Aorta (tissue), 5 donors: ENCODE measurements at places on chromosomes 7 and 10. TPM values are rescaled to one million over a fixed set of nuclear protein-coding genes. Genes with fewer than 3 reads are reported as not detected.

GRCh38 chr7:119256446-119257131 lies 1016.4 kb upstream of the KCND2 start:
- H3K36me3 ChIP-seq = no peaks in the 10 kb centered on the region
- H3K4me1 ChIP-seq = no peaks in the 10 kb centered on the region
- no peak overlapping the region for H3K27ac ChIP-seq
- no peaks in the 10 kb centered on the region for H3K27me3 ChIP-seq
- DNase-seq = no peak

- H3K27ac ChIP-seq = no peak overlapping the region
- peaks cover 5% of the 10 kb centered on the region for H3K4me1 ChIP-seq
- H3K36me3 ChIP-seq = no peaks in the 10 kb centered on the region
- no peaks in the 10 kb centered on the region for H3K27me3 ChIP-seq
- no peak for DNase-seq
Measured at GRCh38 chr7:112937651-112938415, 147.6 kb upstream of the TMEM168 start.

- peak; percentile 6 for DNase-seq
- no peak overlapping the region for H3K4me3 ChIP-seq
- no peaks in the 10 kb centered on the region for H3K27me3 ChIP-seq
- no peak overlapping the region for H3K27ac ChIP-seq
Measured at GRCh38 chr7:73823257-73823656, 7.5 kb upstream of the CLDN4 start.

GRCh38 chr10:104681485-104681884 lies 40.4 kb downstream of the SORCS3 start:
- H3K4me3 ChIP-seq = no peak overlapping the region
- H3K4me1 ChIP-seq = no peaks in the 10 kb centered on the region
- H3K27me3 ChIP-seq = peaks cover 2% of the 10 kb centered on the region
- no peaks in the 10 kb centered on the region for H3K36me3 ChIP-seq
- H3K27ac ChIP-seq = no peak overlapping the region
- no peak for DNase-seq

DNA sequence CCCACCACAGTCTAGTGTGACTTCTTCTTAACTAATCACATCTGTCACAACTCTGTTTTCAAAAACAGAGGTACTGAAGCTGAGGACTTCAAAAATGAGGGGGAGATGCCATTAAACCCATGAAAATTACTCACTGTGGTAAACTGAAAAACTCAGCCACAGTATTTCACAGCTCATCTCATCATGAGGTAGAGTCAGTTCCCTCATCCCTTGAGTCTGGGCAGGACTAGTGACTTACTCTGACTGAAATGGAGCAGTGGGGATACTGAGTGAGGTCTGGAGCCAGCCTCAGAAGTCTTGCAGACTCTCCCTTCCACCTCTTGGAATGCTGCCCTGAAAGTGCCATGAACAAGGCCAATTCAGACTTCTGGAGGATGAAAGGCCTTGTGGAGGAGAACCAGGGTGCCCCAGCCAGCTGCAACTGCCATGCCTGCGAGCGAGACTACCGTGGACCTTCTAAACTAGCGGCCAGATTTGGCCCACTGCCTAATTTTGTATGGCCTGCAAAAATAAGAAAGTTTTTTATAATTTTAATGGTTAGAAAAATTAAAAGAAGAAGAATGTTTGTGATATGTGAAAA lies 24.7 kb upstream of the ANKRD1 start:
- no peaks in the 10 kb centered on the region for H3K27me3 ChIP-seq
- H3K27ac ChIP-seq = no peak overlapping the region
- no peaks in the 10 kb centered on the region for H3K4me1 ChIP-seq

GRCh38 chr10:102016416-102016815 lies 39.6 kb downstream of the ARMH3 start:
- no peak for DNase-seq
- H3K4me3 ChIP-seq = no peak overlapping the region
- H3K36me3 ChIP-seq = peaks cover 5% of the 10 kb centered on the region
- no peak overlapping the region for H3K27ac ChIP-seq
- H3K27me3 ChIP-seq = no peaks in the 10 kb centered on the region

GRCh38 chr10:88288320-88289059 lies 294.6 kb downstream of the RNLS start:
- H3K4me1 ChIP-seq = no peaks in the 10 kb centered on the region
- H3K4me3 ChIP-seq = no peak overlapping the region
- H3K27ac ChIP-seq = no peak overlapping the region
- no peak for DNase-seq

DNA sequence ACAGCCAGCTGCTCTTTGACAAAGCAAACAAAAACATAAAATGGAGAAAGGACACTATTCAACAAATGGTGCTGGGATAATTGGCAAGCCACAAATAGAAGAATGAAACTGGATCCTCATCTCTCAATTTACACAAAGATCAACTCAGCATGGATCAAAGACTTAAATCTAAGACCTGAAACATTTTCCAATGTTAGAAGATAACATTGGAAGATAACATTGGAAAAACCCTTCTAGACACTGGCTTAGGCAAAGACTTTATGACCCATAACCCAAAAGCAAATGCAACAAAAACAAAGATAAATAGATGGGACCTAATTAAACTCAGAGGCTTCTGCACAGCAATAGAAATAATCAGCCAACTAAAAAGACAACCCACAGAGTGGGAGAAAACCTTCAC lies 425.7 kb upstream of the SEMA3D start:
- no peak for DNase-seq
- H3K4me1 ChIP-seq = no peaks in the 10 kb centered on the region
- no peak overlapping the region for H3K4me3 ChIP-seq
- no peak overlapping the region for H3K27ac ChIP-seq
- no peaks in the 10 kb centered on the region for H3K27me3 ChIP-seq

DNA sequence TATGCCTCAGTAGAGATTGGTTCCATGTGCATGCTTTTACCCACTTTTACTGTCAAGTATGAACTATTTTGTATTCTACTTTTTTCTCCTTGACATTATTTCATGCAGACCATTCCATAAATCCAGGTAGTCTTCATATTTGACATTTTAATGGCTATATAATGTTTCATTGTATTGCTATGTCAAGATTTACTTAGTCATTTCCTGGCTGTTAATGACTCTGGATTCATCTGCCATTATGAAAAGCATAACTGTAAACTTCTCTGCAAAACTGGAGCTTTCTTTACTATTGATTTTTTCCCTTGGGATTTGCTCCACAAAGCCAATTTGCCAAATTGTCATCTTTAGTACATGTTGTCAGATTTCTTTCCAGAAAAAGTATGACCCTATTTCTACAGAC lies 6.8 kb upstream of the MSRB2 start:
- DNase-seq = no peak
- H3K27me3 ChIP-seq = no peaks in the 10 kb centered on the region
- no peak overlapping the region for H3K4me3 ChIP-seq
- no peak overlapping the region for H3K27ac ChIP-seq
- H3K36me3 ChIP-seq = no peaks in the 10 kb centered on the region
- no peaks in the 10 kb centered on the region for H3K4me1 ChIP-seq

GRCh38 chr10:30784897-30785605 lies 155.5 kb upstream of the LYZL2 start:
- H3K27me3 ChIP-seq = no peaks in the 10 kb centered on the region
- peak overlapping the region; percentile 96 for H3K27ac ChIP-seq
- no peaks in the 10 kb centered on the region for H3K36me3 ChIP-seq
- peak overlapping the region; percentile 61 for H3K4me3 ChIP-seq
- H3K4me1 ChIP-seq = no peaks in the 10 kb centered on the region

IL2RA gene
- 4.2 TPM for total RNA-seq
